ENCODE measurements at places on chromosomes 2 and 18.

GRCh38 chr2:224909885-224910573, 132.2 kb downstream of the DOCK10 start:
- DNase-seq, result no peak

DNA sequence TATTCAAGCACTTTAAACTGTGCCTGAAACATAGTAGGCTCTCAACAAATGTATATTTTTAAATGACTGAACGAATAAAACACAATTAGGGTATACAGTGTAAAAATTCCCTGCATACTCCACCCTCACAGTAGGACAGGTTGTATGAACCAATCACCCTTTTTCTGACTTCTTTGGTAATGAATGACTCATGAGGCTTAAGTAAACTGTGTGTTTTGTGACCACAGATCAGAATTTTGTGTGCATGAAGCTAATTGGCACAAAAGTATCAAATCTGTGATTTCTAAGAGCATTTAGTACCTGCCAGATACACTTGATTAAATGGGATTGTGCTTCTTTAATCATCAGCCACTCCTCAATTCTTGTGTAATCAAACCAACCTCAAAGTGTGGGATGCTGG, 109.9 kb upstream of the MAP4K3 start:
- no peak for DNase-seq

GRCh38 chr2:73218298-73218697, 4.3 kb downstream of the SMYD5 start:
- DNase-seq, result no peak

- DNase-seq, result no peak
Measured at GRCh38 chr2:232211743-232212686, 166.5 kb upstream of the ALPP start.

- no peak for DNase-seq
Measured at GRCh38 chr18:74898965-74899364, 301.3 kb downstream of the ZNF407 start.

DNA sequence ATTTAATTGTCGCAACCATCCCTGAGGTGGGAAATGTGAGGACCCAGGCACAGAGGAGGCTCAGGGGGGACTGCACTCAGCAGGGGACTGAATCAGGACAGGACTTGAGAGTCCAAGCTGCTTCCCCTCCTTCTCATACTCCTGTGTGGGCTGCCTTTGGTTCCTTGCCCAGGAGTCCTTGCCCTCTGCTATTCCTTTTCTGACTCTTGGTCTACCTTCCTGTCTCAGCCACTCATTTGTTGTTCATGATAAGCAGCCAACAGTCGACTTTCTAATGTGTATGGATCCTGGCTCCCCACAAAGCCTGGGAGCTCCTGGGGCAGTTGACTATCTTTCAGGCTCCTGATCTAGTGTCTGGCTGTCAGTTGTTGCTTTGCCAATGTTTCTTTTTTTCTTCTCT, 28.3 kb downstream of the GATA6 start:
- DNase-seq, result no peak

All from HS-27A (cell line).